ENCODE measurements at places on chromosomes 1 and 21. TPM values are rescaled to one million over a fixed set of nuclear protein-coding genes. Genes with fewer than 3 reads are reported as not detected.

GRCh38 chr1:24452922-24453485, 37.4 kb downstream of the NIPAL3 start:
- no peak for DNase-seq

- no peak for DNase-seq
These were observed 12.5 kb downstream of the SMIM12 start for GRCh38 chr1:34847094-34847493.

DNA sequence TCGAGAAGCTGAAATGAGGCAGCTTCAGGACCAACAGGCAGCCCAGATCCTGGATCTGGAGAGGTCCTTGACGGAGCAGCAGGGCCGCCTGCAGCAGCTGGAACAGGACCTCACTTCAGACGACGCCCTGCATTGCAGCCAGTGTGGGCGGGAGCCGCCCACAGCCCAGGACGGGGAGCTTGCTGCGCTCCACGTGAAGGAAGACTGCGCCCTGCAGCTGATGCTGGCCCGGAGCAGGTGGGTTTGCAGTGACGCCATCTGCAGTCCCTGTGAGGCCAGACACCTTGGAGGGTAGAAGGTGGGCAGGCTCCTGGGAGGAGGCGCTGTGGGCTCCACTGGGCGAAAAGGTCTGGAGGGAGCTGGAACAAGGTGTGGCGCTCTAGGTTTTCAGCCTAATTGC, 39.7 kb downstream of the PCNT start:
- no peak for DNase-seq

DNA sequence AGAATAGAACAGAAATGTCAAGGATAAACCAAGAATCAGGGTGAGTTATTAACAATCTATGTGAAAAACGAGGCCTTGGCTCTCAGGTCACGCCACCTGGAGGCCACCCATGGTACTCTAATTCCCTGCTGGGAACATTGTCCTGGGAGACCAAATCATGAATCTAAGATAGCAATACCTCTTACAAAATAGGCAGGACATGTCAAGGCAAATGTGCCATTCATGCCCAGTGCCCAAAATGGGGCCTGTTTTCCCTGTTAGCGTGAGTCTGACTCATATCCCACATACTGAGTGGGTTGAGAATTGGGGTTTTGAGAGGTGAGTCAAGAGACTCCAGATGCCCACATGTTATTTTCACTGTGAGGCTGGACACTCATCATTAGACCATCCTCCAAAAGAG, 380.8 kb downstream of the HHIPL2 start:
- DNase-seq, result peak; percentile 43

DNA sequence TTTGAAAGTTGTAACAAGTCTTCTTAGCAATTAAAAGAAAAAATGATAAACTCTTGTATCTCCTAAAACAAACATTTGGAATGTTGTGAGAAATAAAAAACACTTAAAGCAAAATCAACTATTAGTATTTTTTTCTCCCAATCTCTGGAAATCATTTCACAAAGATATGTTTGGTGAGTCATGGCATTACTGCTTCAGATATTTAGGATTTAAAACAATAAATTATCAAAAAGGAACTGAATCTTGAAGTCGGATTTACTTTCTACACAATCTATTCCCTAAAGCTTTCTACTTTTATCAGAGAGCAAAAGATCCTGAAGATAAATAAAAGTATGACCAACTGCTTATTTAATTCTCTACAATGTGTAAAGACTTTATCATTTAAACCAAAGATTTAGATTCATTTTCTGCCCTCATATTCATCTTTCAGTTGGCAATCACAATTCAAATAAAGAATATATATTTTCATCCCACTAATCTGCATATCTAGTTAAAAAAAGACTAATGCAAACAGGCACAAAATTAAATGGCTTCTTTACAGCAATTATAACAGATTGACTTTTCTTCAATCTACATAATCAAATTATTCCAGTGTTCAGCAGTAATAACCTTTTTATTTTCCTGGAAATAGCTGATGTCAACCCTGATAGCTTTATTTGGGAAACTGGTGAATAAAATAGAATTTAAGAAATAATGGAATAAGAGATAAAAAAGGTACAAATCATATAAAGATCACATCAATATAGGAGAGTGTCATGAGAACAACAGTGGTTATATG, 230.0 kb downstream of the COP1 start:
- no peak for DNase-seq

DNA sequence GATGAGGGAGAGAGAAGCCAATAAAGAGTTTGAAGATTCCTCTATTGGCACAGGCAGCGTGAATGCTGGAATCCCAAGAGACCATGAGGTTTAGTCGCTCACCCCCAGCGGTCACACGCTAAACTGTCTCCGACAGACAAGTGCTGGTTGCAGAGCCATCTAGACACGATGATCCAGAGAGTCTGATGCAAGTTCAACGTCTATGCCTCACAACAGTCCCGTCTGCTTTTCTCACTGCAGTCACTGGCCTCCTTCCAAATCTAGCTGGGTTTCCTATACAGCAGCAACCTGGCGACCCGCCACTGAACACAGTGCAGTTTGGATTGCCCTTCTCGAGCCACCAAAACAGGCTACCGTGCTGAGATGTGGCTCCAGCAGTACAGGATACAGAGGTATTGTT, 98.6 kb upstream of the KRTAP19-8 start:
- DNase-seq, result no peak

GRCh38 chr1:96722161-96722922, 758 bp downstream of the PTBP2 start:
- peak; percentile 79 for DNase-seq

DNA sequence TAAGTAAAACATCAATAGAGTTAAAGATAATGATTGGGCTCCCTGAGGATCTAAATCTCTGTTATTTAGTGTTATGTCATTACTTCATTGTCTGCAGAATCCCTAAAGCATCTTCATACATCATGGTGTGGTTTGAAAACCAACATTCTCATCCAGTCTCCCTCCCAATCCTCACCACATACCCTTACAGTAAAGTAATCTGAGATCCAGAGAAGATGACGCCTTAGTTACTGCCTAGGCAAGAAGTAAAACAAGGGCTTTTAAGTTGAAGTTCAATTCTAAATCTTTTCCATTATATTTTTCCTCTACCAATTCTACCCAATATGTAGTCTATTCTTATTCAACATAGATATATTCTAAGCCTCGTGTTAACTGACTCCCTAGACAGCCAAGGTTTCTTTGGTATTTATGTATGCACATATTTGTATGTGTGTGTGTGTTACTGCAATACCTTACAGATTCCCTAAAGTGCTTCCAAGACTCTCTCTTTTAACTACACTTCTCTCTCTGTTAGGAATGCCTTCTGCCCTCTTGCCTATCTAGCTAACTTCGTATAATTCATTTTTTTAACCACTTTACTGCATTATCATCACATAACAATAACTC, 17.3 kb downstream of the DPH5 start:
- DNase-seq, result no peak

The RGS21 gene
- total RNA-seq, result not detected

DNA sequence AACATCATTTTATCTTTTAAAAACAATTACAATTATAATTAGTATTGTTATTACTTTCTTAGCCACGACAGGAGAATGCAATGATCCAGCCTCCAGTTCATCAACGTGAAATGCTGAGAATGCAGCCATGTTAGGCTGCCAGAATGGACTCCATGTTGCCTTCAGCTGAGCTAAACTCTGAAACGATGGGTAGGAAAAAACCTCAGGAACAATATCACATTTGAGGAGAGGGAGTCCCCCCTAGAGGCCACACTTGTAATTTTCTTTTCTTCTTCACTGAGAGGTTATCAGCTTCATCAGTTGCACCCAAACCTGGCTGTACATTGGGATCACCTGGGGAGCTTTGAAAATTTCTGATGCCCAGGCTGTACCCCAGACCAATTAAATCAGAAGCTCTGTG, 34.6 kb upstream of the DNAH14 start:
- no peak for DNase-seq

DNA sequence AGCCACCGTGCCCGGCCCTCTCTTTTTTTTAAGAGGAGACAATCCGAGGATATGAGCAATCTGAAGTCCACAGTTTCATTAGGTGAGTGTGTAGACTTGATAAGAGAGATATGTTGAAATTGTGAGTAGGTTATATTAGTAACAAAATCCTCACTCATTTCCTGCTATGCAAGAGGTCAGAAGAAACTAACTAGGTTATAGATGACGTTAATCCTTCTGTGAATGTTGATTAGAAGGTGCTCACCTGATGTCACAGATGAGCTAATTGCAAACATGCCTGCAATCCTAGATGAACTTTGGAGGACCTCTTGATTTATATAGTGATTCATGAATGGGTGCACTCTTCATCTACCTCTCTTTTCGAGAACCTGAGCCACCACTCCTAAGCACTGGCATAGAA, 29.3 kb downstream of the NTMT2 start:
- DNase-seq, result no peak

GRCh38 chr1:248804771-248805681, 20.7 kb downstream of the SH3BP5L start:
- no peak for DNase-seq

DNA sequence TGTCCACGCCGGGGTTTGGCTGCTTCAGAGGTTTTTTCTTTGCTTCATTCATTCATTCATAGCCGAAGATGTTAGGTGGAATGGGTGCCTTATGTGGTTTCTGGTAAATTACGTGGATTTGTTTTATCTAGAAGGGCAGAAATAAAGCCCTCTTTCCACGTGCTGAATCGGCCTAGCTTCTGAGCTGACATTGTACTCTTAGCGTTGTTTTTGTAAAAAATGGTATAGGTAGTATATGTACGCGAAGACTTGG, 1.5 kb downstream of the GALNT2 start:
- no peak for DNase-seq

The BPNT1 gene
- total RNA-seq, result 26.0 TPM

GRCh38 chr1:30732277-30732996, 9.1 kb upstream of the MATN1 start:
- DNase-seq, result no peak

All from glutamatergic neuron (in vitro differentiated cells).